ENCODE measurements at places on chromosomes 3 and 15.

GRCh38 chr3:11480663-11481298, 162.9 kb downstream of the VGLL4 start:
- H3K27me3 ChIP-seq, result no peaks in the 10 kb centered on the region
- peak; percentile 59 for DNase-seq
- H3K4me1 ChIP-seq, result peaks cover 12% of the 10 kb centered on the region
- no peak overlapping the region for H3K4me3 ChIP-seq
- H3K36me3 ChIP-seq, result no peaks in the 10 kb centered on the region

DNA sequence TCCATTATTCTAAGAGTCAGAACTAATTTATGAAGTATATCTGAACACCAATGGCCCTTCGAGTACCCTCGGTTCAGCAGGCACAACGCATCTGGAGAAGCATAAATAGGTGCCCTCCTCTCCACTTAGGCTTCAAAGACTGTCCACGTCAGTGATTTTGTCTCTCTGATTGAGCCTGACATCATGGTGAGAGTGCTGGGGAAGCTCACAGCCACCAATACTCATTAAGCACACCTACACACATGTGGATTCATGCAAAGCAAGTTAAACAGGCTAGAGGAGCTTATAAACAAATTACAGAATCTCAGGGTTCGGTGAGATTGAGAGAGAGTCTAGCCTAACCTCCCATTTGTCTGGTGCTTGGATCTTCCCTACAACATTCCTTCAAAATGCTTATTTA, 3.6 kb downstream of the CLDN1 start:
- no peaks in the 10 kb centered on the region for H3K27me3 ChIP-seq
- no peak overlapping the region for H3K4me3 ChIP-seq
- DNase-seq, result no peak
- no peaks in the 10 kb centered on the region for H3K4me1 ChIP-seq
- no peak overlapping the region for H3K27ac ChIP-seq

DNA sequence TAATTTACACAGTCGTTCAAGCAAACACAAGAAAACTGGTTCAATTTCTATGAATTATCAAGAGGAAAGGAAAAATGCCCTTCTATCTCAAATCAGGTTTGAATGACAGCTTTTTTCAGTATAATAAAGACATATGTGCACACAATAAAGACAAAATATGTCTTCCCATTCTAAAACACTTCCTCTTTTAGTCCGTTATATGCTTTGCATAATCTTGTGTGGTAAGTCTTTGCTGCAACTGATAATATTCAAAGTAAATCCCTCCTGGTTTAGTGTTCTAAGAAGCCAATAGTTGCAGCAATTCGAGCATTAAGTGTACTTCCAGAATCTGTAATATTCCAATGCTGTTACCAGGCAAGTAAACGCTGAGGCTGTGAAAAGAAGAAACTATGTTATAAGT, 43.7 kb upstream of the MAPKBP1 start:
- H3K27ac ChIP-seq, result no peak overlapping the region
- DNase-seq, result no peak
- no peaks in the 10 kb centered on the region for H3K4me1 ChIP-seq
- no peaks in the 10 kb centered on the region for H3K27me3 ChIP-seq
- H3K36me3 ChIP-seq, result peaks cover 3% of the 10 kb centered on the region
- no peak overlapping the region for H3K4me3 ChIP-seq

- no peak overlapping the region for H3K4me3 ChIP-seq
- H3K4me1 ChIP-seq, result no peaks in the 10 kb centered on the region
- no peaks in the 10 kb centered on the region for H3K36me3 ChIP-seq
- H3K27me3 ChIP-seq, result no peaks in the 10 kb centered on the region
- DNase-seq, result peak; percentile 62
Measured at GRCh38 chr3:124467980-124468902, 262.0 kb upstream of the UMPS start.

DNA sequence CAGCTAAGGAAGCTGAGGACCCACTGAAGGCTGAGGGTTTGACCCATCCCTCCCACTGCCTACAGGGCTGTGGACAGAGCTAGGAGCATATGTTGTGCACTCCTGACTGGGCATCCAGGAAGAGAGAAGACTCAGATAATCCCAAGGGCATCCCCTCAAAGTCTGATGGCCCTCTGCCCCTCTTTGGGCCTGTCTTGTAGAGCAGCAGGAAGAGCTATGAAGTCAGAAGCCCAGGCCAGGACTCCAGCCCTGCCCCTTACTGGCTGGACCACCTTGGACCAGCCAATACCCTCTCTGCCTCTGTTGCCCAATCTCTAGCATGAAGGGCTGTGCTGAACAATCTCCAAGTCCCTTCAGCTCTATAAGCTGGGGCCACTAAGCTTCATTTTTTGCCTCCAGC, 210.8 kb downstream of the RPLP1 start:
- no peak overlapping the region for H3K27ac ChIP-seq
- H3K27me3 ChIP-seq, result peaks cover 43% of the 10 kb centered on the region
- peaks cover 11% of the 10 kb centered on the region for H3K4me1 ChIP-seq

- H3K27ac ChIP-seq, result peak overlapping the region; percentile 20
- H3K36me3 ChIP-seq, result no peaks in the 10 kb centered on the region
- peaks cover 12% of the 10 kb centered on the region for H3K4me1 ChIP-seq
- no peak overlapping the region for H3K4me3 ChIP-seq
- DNase-seq, result peak; percentile 68
Measured at GRCh38 chr3:134059671-134060560, 30.2 kb upstream of the SLCO2A1 start.

GRCh38 chr3:172181932-172182586, 142.7 kb downstream of the FNDC3B start:
- no peak overlapping the region for H3K4me3 ChIP-seq
- no peaks in the 10 kb centered on the region for H3K4me1 ChIP-seq
- H3K27ac ChIP-seq, result peak overlapping the region; percentile 43
- no peaks in the 10 kb centered on the region for H3K27me3 ChIP-seq
- peaks cover 5% of the 10 kb centered on the region for H3K36me3 ChIP-seq

- no peak overlapping the region for H3K4me3 ChIP-seq
- peak; percentile 37 for DNase-seq
- no peaks in the 10 kb centered on the region for H3K4me1 ChIP-seq
Measured at GRCh38 chr3:5376761-5377160, 189.3 kb downstream of the EDEM1 start.

- H3K27me3 ChIP-seq, result no peaks in the 10 kb centered on the region
- H3K27ac ChIP-seq, result no peak overlapping the region
- no peak for DNase-seq
Measured at GRCh38 chr15:100033140-100033857, 300.1 kb upstream of the LYSMD4 start.

DNA sequence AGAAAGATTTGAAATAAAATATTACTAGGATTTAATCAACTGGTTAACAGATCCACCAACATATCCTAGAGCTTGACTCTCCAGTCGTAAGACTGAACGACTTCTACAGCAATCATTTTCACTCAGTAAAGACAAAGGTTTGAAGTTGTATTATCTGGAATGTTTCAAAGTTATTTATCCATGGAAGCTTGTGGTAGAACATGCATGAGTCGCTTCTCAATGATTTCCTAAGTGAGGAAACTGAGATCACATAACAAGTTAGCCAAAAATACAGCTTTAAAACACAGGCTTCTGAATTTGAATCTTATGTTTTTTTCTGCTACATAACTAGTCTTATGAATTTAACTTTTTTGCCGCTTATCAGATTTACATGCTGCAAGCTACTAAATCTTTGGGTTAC, 241.8 kb downstream of the FOXP1 start:
- no peak overlapping the region for H3K27ac ChIP-seq
- no peaks in the 10 kb centered on the region for H3K4me1 ChIP-seq
- DNase-seq, result no peak
- H3K36me3 ChIP-seq, result peaks cover 7% of the 10 kb centered on the region
- no peaks in the 10 kb centered on the region for H3K27me3 ChIP-seq
- H3K4me3 ChIP-seq, result no peak overlapping the region

DNA sequence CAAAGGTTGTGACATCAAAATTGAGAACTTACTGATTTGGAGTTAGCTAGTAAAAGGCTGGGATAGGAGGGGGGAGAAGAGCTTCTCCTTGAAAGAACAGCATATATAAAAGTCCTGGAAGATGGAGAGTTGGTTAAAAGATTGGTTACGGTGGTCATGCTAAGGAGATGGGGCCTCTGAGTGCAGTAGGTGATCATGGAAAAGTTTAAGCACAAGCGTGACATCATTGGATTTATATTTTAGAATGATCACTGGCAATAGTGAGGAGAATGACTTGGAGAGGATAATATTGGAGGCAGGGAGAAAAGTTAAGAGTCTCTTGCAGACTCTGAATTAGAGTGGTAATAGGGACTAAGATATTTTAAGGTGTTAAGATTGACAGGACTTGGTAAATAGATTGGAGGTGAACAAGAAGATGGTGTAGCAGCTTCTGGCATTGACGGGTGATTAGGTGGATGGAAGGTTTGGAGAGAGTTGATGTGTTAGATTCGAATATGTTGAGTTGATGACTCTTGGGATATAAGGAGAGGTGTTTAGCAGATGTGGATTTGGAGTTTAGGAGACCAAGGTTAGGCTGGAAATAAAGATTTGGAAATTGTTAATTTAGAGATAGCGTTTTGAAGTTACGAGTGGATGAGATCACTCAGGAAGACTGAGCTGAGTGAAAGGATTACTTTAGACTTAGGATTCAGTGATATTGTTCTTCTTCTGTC, 19.6 kb downstream of the PIAS1 start:
- H3K36me3 ChIP-seq, result no peaks in the 10 kb centered on the region
- no peaks in the 10 kb centered on the region for H3K27me3 ChIP-seq
- H3K4me3 ChIP-seq, result no peak overlapping the region
- H3K27ac ChIP-seq, result no peak overlapping the region
- H3K4me1 ChIP-seq, result peaks cover 12% of the 10 kb centered on the region

GRCh38 chr15:90860942-90861675, 7.3 kb upstream of the FURIN start:
- H3K4me1 ChIP-seq, result no peaks in the 10 kb centered on the region
- H3K4me3 ChIP-seq, result no peak overlapping the region
- H3K27ac ChIP-seq, result no peak overlapping the region

- H3K4me3 ChIP-seq, result no peak overlapping the region
- DNase-seq, result no peak
- H3K4me1 ChIP-seq, result no peaks in the 10 kb centered on the region
- H3K27ac ChIP-seq, result no peak overlapping the region
- no peaks in the 10 kb centered on the region for H3K36me3 ChIP-seq
- H3K27me3 ChIP-seq, result no peaks in the 10 kb centered on the region
Measured at GRCh38 chr3:11400213-11400612, 128.0 kb downstream of the ATG7 start.

GRCh38 chr15:42939841-42940240, 19.3 kb upstream of the TTBK2 start:
- H3K27ac ChIP-seq, result no peak overlapping the region
- no peaks in the 10 kb centered on the region for H3K36me3 ChIP-seq
- H3K4me3 ChIP-seq, result no peak overlapping the region

GRCh38 chr3:69890691-69891090, 108.8 kb upstream of the SAMMSON start:
- no peak for DNase-seq
- no peak overlapping the region for H3K27ac ChIP-seq
- no peak overlapping the region for H3K4me3 ChIP-seq
- no peaks in the 10 kb centered on the region for H3K27me3 ChIP-seq
- no peaks in the 10 kb centered on the region for H3K36me3 ChIP-seq

DNA sequence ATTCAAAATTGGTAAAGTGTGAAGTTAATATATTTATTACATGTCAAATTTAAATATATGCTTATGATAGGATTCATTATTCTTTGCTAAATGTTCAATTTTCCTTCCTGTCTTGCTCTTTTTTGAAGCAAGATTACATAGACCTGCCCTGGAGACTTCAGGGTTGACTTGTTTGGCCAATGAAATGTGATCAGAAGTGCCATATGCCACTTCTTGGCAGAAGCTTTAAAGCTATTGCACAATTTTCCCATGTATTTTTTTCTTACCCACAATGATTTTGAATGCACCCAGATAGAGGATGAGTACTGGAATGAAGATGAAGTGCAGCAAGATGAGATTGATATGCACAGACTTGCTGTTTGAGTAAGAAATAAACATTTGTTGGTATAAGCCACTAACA, 406.3 kb upstream of the BCHE start:
- no peak for DNase-seq
- no peaks in the 10 kb centered on the region for H3K36me3 ChIP-seq
- no peak overlapping the region for H3K27ac ChIP-seq
- H3K27me3 ChIP-seq, result no peaks in the 10 kb centered on the region

DNA sequence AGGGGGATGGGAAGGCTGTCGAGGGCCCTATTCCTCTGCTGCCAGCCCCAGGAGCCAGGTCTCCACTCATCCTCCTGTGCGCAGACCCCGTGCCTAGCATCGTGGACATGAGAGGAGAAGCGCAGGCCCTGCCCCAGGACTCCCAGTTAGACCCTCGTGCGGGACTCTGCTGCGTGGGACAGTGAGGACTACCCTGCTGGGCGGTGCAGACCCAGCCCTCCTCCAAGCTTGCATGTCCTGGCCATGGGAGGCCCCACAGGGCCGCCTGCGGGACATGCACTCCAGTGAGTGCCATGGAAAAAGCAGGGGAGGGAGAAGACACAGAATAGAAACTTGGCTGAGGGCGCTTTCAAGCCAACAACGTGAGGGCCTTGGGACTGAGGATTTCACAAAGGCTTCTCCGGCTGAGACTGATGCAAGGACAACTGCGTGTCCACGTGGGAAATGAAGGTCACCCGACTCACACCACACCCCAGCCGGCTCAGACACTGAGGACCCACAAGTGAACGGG, 62.6 kb upstream of the IQSEC1 start:
- no peaks in the 10 kb centered on the region for H3K36me3 ChIP-seq
- H3K4me3 ChIP-seq, result no peak overlapping the region
- H3K27ac ChIP-seq, result no peak overlapping the region
- no peaks in the 10 kb centered on the region for H3K4me1 ChIP-seq
- no peak for DNase-seq
- H3K27me3 ChIP-seq, result peaks cover 2% of the 10 kb centered on the region

- no peaks in the 10 kb centered on the region for H3K27me3 ChIP-seq
- no peaks in the 10 kb centered on the region for H3K4me1 ChIP-seq
- no peak overlapping the region for H3K27ac ChIP-seq
- H3K4me3 ChIP-seq, result no peak overlapping the region
Measured at GRCh38 chr3:101619734-101620133, 45.8 kb downstream of the PCNP start.

GRCh38 chr3:53865732-53866499, 16.0 kb downstream of the ACTR8 start:
- H3K27ac ChIP-seq, result no peak overlapping the region
- H3K36me3 ChIP-seq, result peaks cover 16% of the 10 kb centered on the region
- no peaks in the 10 kb centered on the region for H3K27me3 ChIP-seq
- no peak for DNase-seq
- no peak overlapping the region for H3K4me3 ChIP-seq

GRCh38 chr15:31148297-31149087, 47.0 kb upstream of the TRPM1 start:
- no peaks in the 10 kb centered on the region for H3K27me3 ChIP-seq
- DNase-seq, result no peak
- H3K4me3 ChIP-seq, result no peak overlapping the region
- H3K27ac ChIP-seq, result no peak overlapping the region
- no peaks in the 10 kb centered on the region for H3K4me1 ChIP-seq

DNA sequence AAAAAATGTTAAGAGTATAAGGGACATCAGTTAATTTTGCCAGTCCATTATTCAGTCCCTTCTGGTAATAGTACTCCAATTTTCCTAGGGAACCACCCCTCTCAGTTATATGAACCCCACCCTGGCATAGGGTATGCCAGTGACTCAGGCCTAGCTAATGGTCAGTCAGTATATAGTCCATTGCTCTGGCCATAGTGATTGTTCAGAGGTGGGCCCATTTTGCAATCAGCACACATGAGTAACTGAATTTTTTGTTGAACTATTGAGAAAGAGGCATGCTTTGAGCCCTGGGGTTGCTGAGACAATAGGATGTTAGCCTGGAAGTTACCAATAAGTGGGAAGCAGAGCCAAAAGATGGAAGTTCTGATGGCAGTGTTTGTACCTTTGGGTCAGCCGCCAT, 4.1 kb downstream of the LRCH3 start:
- no peaks in the 10 kb centered on the region for H3K27me3 ChIP-seq
- no peak overlapping the region for H3K4me3 ChIP-seq
- peaks cover 6% of the 10 kb centered on the region for H3K36me3 ChIP-seq
- H3K27ac ChIP-seq, result no peak overlapping the region
- H3K4me1 ChIP-seq, result peaks cover 4% of the 10 kb centered on the region
